Uterus (tissue), 4 donors: ENCODE measurements at places on chromosomes 1 and 21. TPM values are rescaled to one million over a fixed set of nuclear protein-coding genes. Genes with fewer than 3 reads are reported as not detected.

CFAP107 gene
- total RNA-seq = not detected

CYP4A22 gene
- not detected for total RNA-seq

ZNF695 gene
- not detected for total RNA-seq

CITED4 gene
- 15.6 TPM for total RNA-seq

CA14 gene
- total RNA-seq = not detected

ITLN2 gene
- not detected for total RNA-seq

OR2L5 gene
- 0.14 TPM for total RNA-seq

DNA sequence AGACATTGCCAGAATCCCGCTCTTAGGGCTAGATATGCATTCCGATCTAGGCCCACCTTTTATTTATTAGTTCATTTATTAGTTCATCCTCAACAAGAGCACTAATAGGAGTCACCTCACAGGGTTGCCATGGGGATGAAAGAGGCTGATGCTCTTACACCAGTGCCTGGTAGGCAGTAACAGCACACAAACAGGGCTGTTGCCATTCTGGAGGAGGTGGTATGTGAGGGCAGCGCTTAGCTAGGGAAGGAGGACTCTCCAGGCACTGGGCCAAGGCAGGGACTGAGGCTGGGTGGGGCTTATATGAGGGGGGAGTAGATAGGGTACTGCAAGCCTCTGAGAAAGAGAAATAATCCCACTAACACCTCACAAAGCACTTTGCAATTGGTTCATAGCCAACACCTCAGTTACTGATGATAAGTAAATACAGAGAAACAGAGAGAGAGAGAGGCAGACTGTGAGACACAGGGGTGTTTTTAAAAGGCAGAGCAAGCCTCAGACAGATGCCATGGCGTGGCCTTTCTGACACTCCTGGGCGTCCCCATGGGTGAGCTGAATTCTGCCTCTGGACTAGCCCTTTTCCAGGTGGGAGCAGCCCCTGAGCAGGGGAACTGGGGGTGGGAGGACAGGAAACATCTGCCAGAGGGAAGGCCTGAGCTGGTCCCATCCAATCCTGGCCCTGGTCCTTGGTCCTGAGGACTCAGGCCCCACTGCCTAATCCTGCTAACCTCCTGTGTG, 5.9 kb downstream of the FCGR2A start:
- H3K27me3 ChIP-seq = no peaks in the 10 kb centered on the region
- H3K36me3 ChIP-seq = no peaks in the 10 kb centered on the region
- DNase-seq = no peak
- H3K4me3 ChIP-seq = no peak overlapping the region
- no peak overlapping the region for H3K27ac ChIP-seq
- H3K4me1 ChIP-seq = no peaks in the 10 kb centered on the region

DNA sequence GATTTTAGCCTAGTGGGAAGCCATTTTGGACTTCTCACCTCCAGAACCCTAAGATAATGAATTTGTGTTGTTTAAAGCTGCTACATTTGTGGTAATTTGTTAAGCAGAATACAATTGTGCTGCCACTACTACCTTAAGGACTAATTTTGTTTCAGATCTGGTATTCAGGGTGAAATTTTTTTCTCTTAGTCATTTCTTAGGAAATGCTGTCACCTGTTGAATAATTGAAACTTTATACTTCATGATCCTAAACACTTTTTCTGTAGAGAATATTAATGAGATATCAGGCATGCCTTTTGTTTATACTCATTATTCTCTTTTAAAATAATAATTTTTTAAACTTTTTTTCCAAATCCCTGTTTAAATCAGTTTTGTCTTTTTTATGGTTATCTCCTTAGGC, 246.8 kb downstream of the TGFB2 start:
- H3K36me3 ChIP-seq = no peaks in the 10 kb centered on the region
- H3K4me1 ChIP-seq = no peaks in the 10 kb centered on the region
- no peak overlapping the region for H3K4me3 ChIP-seq
- no peaks in the 10 kb centered on the region for H3K27me3 ChIP-seq

DNA sequence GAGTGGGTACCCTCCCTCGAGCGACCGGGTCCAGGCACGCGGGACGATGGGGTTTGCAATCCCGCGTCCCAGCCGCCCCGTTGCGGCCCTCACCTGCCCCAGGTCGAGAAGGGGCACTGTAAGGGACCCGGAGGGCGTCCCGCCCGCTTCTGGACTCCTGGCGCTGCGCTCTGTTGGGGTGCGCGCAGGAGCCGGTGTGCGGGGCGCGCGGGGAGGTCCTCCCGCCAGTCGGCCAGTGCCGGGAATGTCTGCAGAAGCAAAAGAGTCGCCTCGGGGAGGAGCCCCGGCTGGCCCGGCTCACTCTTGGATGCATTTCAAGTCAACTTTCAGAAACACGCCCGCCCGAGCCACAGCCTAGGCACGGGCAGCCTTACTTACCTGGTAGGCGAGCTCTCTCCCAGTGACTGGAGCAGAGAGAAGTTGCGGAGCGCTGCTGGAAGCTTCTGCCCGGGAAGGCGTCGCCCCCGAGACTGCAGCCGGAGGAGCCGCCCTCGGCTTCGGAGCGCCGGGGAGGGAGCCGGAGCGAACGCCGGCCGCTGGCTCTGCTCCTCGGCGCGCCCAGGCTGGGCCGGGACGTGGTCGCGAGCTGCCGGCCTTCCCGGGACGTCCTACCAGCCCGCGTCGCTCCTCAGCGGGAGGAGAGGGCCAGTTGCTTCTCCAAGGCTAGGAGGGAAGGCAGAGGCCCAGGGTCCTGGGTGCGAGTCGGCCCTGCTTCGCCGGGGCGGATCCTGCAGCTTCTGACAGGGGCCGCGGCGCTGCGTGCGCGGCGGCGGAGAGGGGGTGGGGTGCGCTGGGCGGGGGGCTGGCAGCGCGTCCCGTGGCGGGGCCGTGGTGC, at the start of gene LMX1A:
Gene LMX1A (minus strand): TSS at position 739 of the 835 bp plus-strand sequence. CDS start 1,156 bp downstream, outside the sequence.
- no peak for DNase-seq
- peak within 1 kb of the TSS; percentile 21 for H3K4me3 ChIP-seq
- no peaks in the 10 kb centered on the region for H3K27me3 ChIP-seq
- H3K36me3 ChIP-seq = no peaks in the 10 kb centered on the region
- peaks cover 17% of the 10 kb centered on the region for H3K4me1 ChIP-seq

DNA sequence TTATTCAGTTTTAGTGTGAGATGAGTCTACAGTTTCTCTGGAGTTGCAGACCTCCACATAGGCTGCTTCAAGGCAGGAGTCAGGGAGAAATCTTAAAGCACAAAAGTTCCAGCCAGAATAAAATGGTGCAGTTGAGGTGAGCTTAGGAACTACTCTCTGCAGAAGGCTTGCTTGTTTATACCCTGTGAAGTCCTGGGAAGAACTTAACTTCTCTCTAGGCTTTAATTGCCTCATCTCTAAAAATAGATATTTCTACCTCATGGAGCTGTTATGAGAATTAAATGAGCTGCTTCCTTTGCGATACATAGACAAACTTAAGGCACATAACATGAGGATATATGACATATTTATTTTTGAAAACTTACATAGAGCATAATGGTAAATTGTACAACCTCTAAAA, 286.2 kb downstream of the GPATCH2 start:
- no peak overlapping the region for H3K4me3 ChIP-seq
- no peak overlapping the region for H3K27ac ChIP-seq
- H3K4me1 ChIP-seq = no peaks in the 10 kb centered on the region
- no peaks in the 10 kb centered on the region for H3K36me3 ChIP-seq

DNA sequence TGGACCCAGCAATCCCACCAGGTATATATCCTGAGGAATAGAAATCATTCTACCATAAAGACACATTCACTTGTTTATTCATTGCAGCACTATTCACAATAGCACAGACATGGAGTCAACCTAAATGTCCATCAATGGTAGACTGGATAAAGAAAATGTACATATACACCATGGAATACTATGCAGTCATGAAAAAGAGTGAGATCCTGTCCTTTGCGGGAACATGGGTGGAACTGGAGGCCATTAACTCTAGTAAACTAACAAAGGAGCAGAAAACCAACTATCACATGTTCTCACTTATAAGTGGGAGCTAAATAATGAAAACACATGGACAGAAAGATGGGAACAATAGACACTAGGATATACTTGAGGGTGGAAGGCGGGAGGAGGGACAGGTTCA, 36.1 kb upstream of the PRKACB start:
- no peak overlapping the region for H3K4me3 ChIP-seq
- H3K27me3 ChIP-seq = no peaks in the 10 kb centered on the region
- H3K36me3 ChIP-seq = no peaks in the 10 kb centered on the region
- DNase-seq = no peak

- no peak overlapping the region for H3K4me3 ChIP-seq
- H3K4me1 ChIP-seq = no peaks in the 10 kb centered on the region
- H3K27me3 ChIP-seq = no peaks in the 10 kb centered on the region
- peak; percentile 43 for DNase-seq
- H3K27ac ChIP-seq = peak overlapping the region; percentile 61
Observed at GRCh38 chr1:244207935-244208244, 156.8 kb downstream of the ZBTB18 start.

DNA sequence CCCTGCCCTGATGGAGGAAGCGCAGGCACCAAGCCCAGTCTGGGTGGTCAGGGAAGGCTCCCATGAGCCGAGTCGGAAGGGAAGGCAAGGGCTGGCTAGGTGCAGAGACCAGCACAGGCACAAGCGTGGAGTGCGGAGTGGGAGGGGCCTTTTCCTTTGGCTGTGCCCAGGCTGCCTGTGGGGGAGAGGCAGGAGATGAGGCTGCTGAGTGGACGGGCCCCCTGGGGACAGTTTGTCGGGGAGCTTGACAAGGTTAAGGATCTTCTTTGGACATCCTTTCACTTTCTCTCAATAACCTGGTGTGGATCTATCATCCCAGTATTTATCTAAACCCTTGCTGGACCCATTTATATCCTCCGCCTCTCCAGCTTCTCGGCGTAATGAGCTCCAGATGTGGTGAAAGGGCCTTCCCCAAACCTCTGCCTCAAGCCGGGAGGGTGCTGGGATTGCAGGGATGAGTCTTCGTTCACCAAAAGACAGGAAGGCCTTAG, 42.9 kb downstream of the EPHB2 start:
- H3K4me1 ChIP-seq = no peaks in the 10 kb centered on the region
- DNase-seq = peak; percentile 36
- H3K27ac ChIP-seq = peak overlapping the region; percentile 14
- H3K4me3 ChIP-seq = no peak overlapping the region

DNA sequence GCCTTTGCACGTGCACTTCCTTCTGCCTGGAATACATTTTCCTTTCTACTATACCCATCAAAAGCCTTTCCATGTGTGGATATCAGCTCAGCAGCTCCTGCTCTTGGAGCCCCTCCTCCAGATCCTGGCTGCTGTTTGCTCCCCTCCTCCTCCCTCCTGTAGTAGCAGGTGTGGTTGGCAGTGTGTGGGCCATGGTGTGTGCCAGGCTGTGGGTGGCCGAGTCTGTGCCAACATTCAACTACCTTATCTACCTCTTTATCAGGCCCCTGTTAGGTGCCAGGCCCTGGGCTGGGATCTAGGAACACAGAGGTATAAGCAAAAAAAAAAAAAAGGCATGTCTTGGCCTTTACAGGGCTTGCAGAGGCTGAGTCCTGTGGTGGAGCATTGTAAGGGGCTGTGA, 180.6 kb upstream of the JUN start:
- no peak for DNase-seq
- peaks cover 10% of the 10 kb centered on the region for H3K4me1 ChIP-seq
- no peaks in the 10 kb centered on the region for H3K27me3 ChIP-seq
- no peak overlapping the region for H3K27ac ChIP-seq
- no peaks in the 10 kb centered on the region for H3K36me3 ChIP-seq

DNA sequence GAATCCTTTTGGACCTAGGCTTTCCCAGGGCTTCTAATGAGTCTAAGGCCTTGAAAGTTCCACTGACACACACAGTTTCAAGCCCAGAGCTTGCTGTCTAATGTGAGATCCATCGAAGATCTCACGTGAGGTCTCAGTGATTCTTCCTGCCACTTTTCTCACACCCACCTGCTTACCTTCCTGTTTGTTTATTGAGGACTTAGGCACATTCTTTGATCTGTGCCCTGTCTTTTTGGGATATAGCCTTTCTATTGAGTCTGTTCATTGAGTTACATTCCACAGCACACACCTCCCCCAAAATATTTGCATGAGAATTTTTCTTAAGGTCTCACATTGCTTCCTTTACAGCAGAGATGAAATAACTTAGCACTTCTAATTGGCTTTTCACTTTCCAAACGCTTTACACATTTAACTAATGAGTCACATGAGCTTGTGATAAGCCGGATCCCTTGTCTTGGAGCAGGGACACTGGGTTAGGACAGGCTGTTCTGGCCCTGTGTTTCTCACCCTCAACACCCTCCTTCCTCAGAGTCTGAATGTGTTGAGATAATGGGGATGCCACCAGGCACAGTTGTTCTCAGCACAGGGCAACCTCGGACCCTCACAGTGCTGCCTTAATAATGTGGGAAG, 288.3 kb downstream of the TM2D1 start:
- DNase-seq = no peak
- H3K4me1 ChIP-seq = no peaks in the 10 kb centered on the region
- no peak overlapping the region for H3K4me3 ChIP-seq

DNA sequence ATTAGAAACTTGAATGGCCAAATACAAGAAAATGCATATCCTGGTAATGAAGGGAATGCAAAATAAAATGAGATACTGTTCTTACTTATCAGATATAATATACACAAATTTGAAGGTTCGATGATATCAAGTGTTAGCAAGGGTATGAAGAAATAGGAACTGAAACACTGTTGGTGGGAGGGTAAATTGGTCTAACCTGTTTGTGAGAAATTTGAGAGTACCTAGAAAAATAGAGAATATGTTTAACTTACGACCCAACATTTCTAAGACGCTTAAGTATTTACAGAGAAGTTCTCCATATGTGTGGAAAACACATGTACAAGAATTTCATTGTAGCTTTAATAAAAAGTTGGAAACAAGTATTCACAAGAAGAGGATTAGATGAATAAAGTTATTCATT, 25.9 kb downstream of the ATG4C start:
- no peak for DNase-seq
- H3K36me3 ChIP-seq = no peaks in the 10 kb centered on the region
- no peaks in the 10 kb centered on the region for H3K4me1 ChIP-seq
- H3K4me3 ChIP-seq = no peak overlapping the region
- H3K27me3 ChIP-seq = no peaks in the 10 kb centered on the region
- H3K27ac ChIP-seq = no peak overlapping the region

DNA sequence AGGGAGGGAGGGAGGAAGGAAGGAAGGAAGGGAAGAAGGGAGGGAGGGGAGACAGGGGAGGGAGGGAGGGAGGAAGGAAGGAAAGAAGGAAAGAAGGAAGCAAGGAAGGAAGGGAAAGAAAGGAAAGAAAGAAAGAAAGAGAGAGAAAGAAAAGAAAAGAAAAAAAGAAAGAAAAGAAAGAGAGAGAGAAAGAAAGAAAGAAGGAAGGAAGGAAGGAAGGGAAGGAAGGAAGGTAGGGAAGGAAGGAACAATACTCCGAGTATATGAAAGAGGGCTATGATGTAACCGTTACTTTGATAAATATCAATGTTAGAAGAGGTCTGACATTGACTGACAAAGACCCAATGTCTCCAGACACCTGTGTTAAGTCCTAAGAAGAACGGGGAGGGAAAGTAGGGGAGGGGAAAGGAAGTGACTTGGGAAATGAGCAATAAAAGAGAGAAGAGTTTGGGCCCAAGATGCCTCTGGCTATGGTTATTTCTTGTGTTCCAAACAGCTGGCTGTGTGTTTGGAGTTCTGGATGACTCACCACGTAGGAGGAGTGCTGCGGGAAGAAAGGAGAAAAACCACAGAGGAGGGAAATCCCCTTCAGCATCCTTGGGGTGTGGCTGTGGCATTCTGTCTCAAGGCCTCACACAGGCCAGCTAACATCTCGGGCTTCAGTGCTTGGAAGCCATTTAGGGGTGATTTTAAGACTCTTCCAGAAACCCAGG, 37.0 kb upstream of the RXRG start:
- no peaks in the 10 kb centered on the region for H3K4me1 ChIP-seq
- H3K27ac ChIP-seq = no peak overlapping the region
- H3K4me3 ChIP-seq = no peak overlapping the region
